ENCODE measurements at places on chromosomes 6 and 20.
A peak's percentile ranks its signal among the peaks of the same experiment; 100 is the strongest.

GRCh38 chr6:47495954-47496545 lies 18.5 kb downstream of the CD2AP start:
- no peak for DNase-seq

GRCh38 chr20:34093895-34094294 lies 18.1 kb downstream of the EIF2S2 start:
- DNase-seq, result no peak

GRCh38 chr20:48785801-48786200 lies 42.0 kb downstream of the PREX1 start:
- DNase-seq, result no peak

DNA sequence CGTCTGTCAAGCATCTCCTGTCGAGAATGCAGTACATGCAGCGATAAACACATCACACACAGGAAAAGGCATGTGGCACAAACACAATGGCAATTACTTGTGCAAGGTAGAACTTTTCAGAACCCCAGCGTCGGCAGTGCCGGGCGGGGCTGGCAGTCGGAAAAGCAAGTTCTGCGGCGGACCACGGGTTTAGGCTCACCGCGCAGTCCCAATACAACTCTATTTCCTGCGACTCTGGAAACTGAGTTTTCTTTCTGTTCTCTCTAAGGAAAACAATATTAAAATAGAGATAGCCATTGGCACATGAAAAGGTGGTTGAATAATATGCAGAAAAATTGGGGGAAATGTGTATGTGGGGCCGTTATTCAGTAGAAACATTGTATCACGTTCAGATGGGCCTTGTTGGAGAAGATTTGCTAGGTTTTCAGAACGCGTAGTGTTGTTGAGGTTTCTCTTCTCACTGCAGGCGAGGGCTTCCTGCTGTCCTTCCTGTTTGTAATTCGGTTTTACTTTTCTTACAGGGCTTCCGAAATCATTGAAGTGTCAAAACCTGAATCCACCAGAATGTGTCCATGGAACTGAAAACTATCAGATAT lies 369.5 kb downstream of the THBS2 start:
- no peak for DNase-seq

DNA sequence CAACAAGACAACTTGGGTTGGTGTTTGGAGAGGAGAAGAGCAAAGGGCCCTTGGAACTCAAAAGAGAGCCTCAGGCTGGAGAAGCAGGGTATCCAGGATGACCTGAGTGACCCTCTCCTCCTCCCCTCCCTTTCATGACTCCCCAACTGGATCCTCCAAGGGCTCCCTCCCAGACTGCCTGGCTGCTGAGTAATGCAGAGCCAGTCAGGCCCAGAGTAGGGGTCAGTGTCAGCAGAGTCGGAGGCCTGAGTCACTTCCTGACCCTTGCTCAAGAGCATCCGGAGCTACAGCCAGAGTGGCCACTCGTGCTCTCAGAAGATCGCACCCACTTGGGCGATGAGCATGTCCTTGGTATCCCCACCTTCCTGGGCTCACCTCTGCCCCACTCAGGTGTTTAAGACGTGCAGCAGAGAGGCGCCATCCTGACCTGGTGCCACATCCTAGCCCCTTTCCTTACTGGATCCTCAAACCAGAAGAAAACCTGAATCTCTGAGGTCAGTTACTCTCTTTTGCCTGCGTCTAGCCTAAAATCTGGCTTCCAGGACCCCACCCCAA lies 2.8 kb upstream of the MAPK13 start:
- DNase-seq, result peak; percentile 86

GRCh38 chr6:83467620-83468036 lies 36.8 kb upstream of the ME1 start:
- no peak for DNase-seq

DNA sequence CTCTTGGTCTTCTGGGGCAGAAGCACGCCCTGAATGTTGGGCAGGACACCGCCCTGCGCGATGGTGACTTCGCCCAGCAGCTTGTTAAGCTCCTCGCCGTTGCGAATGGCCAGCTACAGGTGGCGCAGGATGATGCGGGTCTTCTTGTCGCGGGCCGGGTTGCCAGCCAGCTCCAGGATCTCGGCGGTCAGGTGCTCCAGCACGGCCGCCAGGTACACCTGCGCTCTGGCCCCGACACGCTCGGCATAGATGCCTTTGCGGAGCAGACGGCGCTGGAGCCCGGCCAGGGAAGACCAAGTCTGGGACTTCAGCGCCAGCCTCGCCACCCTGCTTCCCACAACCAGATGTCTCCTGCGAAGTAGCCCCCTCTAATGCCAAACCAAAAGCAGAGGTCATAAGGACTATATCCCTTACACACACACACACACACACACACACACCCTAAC lies 8.0 kb upstream of the SLC17A3 start:
- no peak for DNase-seq

DNA sequence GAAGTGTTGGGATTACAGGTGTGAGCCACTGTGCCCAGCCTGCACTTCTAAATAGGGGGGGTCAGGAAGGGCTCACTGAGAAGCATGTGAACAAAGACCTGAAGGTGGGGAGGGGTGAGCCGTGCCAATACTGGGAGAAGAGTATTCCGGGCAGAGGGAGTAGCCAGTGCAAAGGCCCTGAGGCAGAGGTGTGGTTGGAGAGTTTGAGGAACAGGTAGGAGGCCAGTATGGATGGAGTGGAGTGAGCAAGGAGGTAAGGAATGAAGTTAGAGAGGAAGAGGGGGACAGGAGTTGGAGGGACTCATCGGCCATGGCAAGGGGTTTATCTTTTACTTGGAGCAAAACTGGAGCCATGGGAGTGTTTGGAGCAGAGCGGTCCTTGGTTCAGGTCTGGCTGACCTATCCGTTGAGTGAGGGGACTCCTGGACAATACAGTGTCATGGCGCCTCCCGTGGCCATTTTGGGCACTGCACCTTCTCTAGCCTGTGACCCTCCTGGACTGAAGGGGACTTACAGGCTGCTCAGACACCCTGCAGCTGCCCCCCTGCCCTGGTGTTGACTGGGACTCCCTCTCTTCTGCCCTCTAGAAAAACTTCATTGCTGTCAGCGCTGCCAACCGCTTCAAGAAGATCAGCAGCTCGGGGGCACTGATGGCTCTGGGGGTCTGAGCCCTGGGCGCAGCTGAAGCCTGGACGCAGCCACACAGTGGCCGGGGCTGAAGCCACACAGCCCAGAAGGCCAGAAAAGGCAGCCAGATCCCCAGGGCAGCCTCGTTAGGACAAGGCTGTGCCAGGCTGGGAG lies 12.1 kb downstream of the FOXS1 start:
- DNase-seq, result peak; percentile 72

GRCh38 chr6:15744818-15745402 lies 82.1 kb upstream of the DTNBP1 start:
- no peak for DNase-seq

DNA sequence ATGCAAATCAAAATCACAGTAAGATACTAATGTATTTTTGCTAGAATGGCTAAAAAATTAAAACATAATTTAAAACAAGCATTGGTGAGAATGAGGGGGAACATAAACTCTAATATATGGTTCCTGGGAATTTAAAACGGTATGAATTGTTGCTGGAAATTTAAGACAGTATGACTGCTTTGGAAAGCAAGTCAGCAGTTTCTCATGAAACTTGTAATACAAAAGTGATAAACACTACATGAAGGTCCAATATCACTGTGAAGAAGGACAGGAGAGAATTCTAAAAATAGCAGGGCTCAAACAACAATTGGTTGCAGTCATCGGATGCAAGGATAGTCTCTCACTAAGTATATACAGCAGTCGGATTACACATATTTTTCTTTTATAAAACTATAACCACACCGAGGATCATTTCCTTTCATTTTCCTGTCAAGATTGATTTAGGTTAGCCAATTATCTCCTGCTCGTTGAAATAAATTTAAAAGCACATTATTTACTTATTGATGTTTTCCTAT lies 18.5 kb upstream of the PRSS16 start:
- no peak for DNase-seq

- no peak for DNase-seq
Measured at GRCh38 chr6:154650351-154650750, 82.9 kb upstream of the SCAF8 start.

DNA sequence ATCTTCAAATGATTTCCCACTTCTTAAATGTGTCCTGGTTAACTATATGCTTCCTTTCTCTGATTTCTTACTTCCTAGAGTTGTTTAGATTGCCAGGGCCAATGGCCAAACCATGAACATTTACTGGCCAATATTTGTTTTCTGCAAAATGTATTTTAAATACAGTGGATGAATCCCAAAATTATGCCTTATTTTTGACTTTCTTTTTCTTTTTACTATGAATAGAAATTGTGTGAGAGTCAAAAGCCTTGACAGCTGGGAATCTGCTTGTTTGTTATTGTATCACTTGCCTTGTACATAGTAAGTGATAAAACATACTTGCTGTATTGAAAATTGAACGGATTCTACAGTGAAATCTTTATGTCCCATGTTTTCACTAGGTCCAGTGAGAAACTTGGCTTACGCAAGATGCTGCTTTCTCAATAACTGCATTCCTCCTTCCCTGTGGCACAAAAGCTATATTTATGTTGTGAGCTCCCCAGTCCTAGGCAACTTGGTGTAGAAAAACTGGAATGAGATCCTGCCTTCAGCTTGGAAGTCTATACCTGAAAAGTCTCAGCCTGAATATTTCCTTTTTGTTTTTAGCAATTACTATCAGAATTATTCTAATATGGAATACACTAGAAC lies 295.2 kb downstream of the EPHA7 start:
- no peak for DNase-seq

- DNase-seq, result no peak
Measured at GRCh38 chr6:28425944-28426541, 17.2 kb downstream of the ZSCAN23 start.

DNA sequence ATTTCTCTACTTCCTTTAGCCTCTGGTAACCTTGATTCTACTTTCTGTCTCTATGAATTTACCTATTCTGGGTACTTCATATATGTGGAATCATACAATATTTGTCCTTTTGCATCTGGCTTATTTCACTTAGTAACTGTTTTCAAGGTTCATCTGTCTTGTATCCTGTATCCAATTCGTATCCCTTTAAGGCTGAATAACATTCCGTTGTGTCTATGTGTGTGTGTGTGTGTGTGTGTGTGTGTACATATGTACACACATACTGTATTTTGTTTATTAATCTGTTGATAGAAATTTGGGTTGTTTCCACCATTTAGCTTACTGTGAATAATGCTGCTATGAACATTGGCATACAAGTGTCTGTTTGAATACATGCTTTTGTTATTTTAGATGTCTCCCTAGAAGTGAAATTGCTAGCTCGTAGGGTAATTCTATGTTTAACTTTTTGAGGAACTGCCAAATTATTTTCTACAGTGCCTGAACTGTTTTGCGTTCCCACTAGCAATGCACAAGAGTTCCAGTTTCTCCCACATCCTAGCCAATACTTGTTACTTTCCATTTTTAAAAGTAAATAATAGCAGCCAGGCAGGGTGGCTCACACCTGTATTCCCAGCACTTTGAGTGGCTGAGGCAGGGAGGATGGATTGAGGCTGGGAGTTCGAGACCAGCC lies 17.7 kb downstream of the SENP6 start:
- DNase-seq, result no peak

GRCh38 chr20:4511776-4512175 lies 209.9 kb upstream of the PRND start:
- no peak for DNase-seq

DNA sequence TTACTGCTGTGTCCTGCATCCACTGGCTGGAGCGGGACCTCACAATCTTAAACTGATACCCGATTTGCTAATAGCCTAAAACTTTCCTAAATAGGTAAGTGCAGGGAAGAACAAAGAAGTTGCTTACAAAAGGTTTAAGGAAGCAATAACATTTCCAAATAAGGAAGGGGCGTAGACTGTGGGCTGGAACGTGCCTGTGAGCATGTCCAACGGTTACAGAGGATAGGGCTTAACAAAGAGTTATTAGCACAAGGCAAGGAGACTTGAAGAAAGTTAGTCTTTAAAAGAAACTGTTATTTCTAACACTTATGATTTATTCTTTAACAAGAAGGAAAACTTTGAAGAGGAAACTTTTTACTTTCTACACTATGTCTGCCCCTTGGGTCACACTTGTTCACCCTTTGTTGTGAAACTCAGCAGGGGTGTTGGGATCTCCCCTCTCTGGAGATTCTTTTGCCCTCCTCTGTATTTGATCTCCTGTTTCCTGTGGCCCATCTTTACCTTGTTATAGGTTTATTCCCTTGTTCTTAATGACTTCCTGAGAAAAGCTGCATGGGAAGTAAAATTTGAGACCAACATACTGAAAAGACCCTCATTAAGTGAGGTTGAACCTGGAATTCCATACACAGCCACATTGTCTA lies 28.7 kb downstream of the KAT14 start:
- DNase-seq, result no peak

GRCh38 chr6:51585264-51585663 lies 502.1 kb downstream of the PKHD1 start:
- DNase-seq, result no peak

GRCh38 chr6:3624250-3625136 lies 127.0 kb downstream of the PXDC1 start:
- DNase-seq, result no peak

DNA sequence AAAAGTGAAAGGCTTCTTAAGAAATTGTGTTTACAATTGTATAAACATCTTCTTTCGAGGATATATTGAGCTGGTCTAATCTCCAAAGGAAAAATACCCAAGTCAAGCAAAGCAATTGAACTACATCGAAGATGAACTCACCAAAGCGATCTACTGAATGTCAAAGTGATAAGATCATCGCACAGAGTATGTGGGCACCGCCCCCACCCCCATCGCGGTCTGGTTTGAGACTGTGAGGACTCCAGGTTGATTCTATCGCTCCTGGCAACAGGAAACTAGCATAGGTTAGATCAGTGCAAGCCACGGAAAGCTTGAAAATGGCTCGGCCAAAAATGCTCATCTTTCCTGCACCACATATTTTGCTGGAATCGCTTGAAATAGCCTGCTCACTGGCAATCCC lies 133.2 kb upstream of the RPS6KA2 start:
- no peak for DNase-seq
